ENCODE measurements at places on chromosomes 2 and 18. TPM values are rescaled to one million over a fixed set of nuclear protein-coding genes. Genes with fewer than 3 reads are reported as not detected.

GRCh38 chr2:88032070-88032702 is 15.8 kb upstream of the RNU2-63P start:
- no peak overlapping the region for H3K27ac ChIP-seq
- no peaks in the 10 kb centered on the region for H3K27me3 ChIP-seq
- no peak overlapping the region for H3K4me3 ChIP-seq
- no peaks in the 10 kb centered on the region for H3K4me1 ChIP-seq
- H3K36me3 ChIP-seq, result peaks cover 7% of the 10 kb centered on the region

SCN2A gene
- 2.2 TPM for total RNA-seq

GRCh38 chr2:49004036-49004626 is 150.2 kb downstream of the FSHR start:
- no peak overlapping the region for H3K4me3 ChIP-seq
- no peak overlapping the region for H3K27ac ChIP-seq
- H3K4me1 ChIP-seq, result no peaks in the 10 kb centered on the region
- no peaks in the 10 kb centered on the region for H3K27me3 ChIP-seq

CHST9 gene
- total RNA-seq, result not detected

GRCh38 chr2:216773072-216773471 is 77.7 kb upstream of the IGFBP5 start:
- no peak overlapping the region for H3K27ac ChIP-seq
- no peak overlapping the region for H3K4me3 ChIP-seq
- no peak for DNase-seq
- no peaks in the 10 kb centered on the region for H3K27me3 ChIP-seq

- no peak for DNase-seq
- H3K36me3 ChIP-seq, result no peaks in the 10 kb centered on the region
- H3K27me3 ChIP-seq, result no peaks in the 10 kb centered on the region
- no peak overlapping the region for H3K4me3 ChIP-seq
Observed at GRCh38 chr2:219398721-219399363, 11.1 kb upstream of the DNPEP start.

DNA sequence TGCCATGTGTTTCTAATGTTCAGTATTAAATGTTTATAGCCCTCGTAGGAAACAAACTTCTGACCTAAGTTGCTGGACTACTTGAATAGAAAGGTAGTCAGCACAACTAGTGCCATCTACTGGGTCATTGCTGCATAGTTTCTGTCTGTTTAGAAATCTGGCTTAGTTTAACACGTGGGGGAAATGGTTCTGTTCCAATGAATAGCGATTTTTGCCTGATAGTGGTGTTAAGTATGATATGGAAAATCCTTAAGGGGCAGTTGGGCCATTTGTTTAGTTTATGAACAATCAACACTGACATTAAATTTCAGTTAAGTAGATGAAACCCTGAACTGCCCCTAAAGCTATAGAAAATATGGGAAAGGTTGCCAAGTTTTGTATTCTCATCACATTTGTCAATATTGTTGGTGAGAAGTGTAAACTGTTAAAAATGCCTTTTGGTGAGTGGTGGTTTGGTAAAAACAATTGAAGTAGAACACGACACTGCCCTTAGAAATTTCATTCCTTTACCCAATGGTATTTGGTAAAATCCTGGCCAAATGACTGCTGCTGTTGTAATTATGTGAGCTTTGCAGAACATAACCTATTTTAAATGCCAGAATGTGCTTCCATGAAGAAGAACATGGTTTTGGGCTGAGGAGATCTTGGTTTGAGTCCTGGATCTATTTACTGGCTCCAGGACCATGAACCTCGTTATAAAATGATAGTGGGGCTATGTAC is 13.2 kb downstream of the NABP1 start:
- no peak for DNase-seq
- no peaks in the 10 kb centered on the region for H3K4me1 ChIP-seq

POTEC gene
- total RNA-seq, result 4.9 TPM

CASP8 gene
- total RNA-seq, result 21.3 TPM

SAG gene
- total RNA-seq, result not detected

DNA sequence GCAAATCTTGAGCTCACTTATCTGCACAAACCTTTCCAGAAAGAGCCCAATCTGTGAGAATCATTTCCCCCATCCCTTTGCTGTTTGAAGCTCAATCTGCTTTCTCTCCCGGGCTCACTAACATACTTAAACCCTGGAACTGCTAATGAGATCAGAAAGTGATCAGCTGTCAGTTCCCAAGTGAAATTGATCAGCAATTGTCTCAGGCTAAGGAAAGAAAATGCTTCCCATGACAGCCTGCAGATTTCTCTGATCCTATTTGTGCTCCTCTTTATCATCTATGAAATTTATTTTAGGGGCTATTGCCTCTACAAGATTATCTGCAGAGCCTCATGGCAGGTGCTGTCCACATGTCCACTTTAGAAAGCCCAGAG is 239.0 kb upstream of the CXCR4 start:
- H3K36me3 ChIP-seq, result no peaks in the 10 kb centered on the region

CYP1B1 gene
- 166 TPM for total RNA-seq

CD8B2 gene
- 0.29 TPM for total RNA-seq

DNA sequence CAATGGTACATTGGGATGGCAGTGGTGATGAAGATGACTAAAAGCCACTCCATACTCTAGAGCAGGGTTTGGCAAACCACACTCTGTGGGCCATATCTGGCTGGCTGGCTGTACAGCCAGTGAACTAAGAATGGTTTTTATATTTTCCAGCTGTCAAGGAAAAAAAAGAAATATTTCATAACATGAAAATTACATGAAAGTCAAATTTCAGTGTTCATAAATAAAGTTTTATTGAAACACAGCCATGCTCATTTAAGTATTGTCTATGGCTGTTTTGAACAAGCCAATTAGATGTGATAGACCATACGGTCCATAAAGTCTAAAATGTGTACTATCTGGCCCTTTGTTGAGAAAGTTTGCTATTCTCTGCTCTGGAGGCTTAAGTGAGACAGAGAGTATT is 1.5 kb downstream of the TTC21B start:
- peak overlapping the region; percentile 89 for H3K27ac ChIP-seq
- H3K4me3 ChIP-seq, result peak overlapping the region; percentile 79
- no peaks in the 10 kb centered on the region for H3K36me3 ChIP-seq
- no peaks in the 10 kb centered on the region for H3K27me3 ChIP-seq

LYPD1 gene
- total RNA-seq, result 0.48 TPM

DNA sequence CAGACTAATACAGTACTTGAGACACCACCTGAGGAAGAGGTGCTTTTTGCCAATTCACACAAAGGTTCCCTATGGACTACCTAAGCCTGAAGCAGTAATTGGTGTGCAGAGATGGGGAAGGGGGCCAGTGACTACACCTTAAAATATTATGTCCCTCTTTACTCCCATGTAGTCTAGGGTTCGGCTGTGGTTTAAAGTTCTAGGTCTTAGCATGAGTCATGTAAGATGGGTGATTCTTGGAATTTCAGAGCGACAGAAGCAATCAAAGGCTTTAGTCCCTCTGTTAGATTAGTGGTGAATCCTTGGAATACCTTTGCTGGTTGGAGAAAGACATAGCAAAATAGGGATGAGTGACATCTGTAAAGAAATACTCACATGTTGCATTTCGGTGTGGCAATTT is 14.3 kb upstream of the CCDC85A start:
- no peak overlapping the region for H3K4me3 ChIP-seq
- DNase-seq, result no peak
- H3K27me3 ChIP-seq, result no peaks in the 10 kb centered on the region
- H3K27ac ChIP-seq, result no peak overlapping the region
- no peaks in the 10 kb centered on the region for H3K36me3 ChIP-seq

TRAK2 gene
- 50.1 TPM for total RNA-seq

ZNF892 gene
- total RNA-seq, result 3.7 TPM

GRCh38 chr2:161426922-161427663 is 11.0 kb downstream of the TBR1 start:
- DNase-seq, result no peak
- H3K4me1 ChIP-seq, result peaks cover 2% of the 10 kb centered on the region

GRCh38 chr2:3463186-3463835 is 56.0 kb downstream of the ADI1 start:
- H3K4me3 ChIP-seq, result no peak overlapping the region
- no peak for DNase-seq
- no peaks in the 10 kb centered on the region for H3K4me1 ChIP-seq
- H3K36me3 ChIP-seq, result no peaks in the 10 kb centered on the region
- no peaks in the 10 kb centered on the region for H3K27me3 ChIP-seq

- H3K36me3 ChIP-seq, result no peaks in the 10 kb centered on the region
- H3K4me1 ChIP-seq, result no peaks in the 10 kb centered on the region
- no peaks in the 10 kb centered on the region for H3K27me3 ChIP-seq
- no peak overlapping the region for H3K4me3 ChIP-seq
Observed at GRCh38 chr2:207725873-207726578, 14.6 kb downstream of the CCNYL1 start.

DNA sequence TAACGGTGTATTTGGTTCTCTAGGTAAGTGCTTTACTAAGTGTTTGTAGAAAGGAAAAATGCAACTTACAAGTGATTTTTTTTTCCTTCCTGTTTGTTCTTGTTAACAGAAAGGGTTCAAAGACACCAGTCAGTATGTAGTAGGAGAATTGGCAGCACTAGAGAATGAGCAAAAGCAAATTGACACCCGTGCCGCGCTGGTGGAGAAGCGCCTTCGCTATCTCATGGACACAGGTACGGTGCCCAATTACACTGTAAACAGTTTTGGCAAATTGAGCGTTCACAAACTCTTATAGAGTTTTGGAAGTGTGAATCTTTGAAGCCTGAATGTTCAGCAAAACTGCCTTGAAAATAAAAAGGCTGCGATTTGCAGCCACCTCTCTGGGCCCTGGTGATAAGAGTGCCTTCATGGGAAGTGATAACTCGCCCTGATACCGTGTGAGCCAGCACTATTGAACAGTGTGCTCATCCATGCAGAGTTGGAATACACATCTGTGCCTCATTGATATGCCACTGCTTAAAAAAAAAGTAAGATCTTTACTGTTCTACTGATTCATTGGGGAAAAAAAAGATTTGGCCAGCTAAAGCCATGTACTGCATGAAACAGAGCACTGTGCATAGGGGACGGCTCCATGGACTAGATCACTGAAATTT is 54.0 kb upstream of the OTX1 start:
- no peaks in the 10 kb centered on the region for H3K4me1 ChIP-seq
- DNase-seq, result no peak
- no peaks in the 10 kb centered on the region for H3K36me3 ChIP-seq
- no peak overlapping the region for H3K27ac ChIP-seq

GRCh38 chr2:39778233-39778632 is 825 bp downstream of the THUMPD2 start:
- no peaks in the 10 kb centered on the region for H3K27me3 ChIP-seq
- no peak for DNase-seq
- H3K4me3 ChIP-seq, result peak overlapping the region; percentile 98
- peak overlapping the region; percentile 94 for H3K27ac ChIP-seq

RAMP1 gene
- 8.2 TPM for total RNA-seq

SLC23A3 gene
- total RNA-seq, result 2.0 TPM

GRCh38 chr2:224110811-224111210 is 71.7 kb upstream of the SERPINE2 start:
- no peaks in the 10 kb centered on the region for H3K27me3 ChIP-seq
- no peak overlapping the region for H3K27ac ChIP-seq
- no peaks in the 10 kb centered on the region for H3K36me3 ChIP-seq
- no peaks in the 10 kb centered on the region for H3K4me1 ChIP-seq
- H3K4me3 ChIP-seq, result no peak overlapping the region
- no peak for DNase-seq

- H3K36me3 ChIP-seq, result no peaks in the 10 kb centered on the region
- peak; percentile 51 for DNase-seq
- no peaks in the 10 kb centered on the region for H3K27me3 ChIP-seq
- H3K4me3 ChIP-seq, result no peak overlapping the region
Observed at GRCh38 chr2:85997017-85997970, 108.4 kb downstream of the POLR1A start.

DNA sequence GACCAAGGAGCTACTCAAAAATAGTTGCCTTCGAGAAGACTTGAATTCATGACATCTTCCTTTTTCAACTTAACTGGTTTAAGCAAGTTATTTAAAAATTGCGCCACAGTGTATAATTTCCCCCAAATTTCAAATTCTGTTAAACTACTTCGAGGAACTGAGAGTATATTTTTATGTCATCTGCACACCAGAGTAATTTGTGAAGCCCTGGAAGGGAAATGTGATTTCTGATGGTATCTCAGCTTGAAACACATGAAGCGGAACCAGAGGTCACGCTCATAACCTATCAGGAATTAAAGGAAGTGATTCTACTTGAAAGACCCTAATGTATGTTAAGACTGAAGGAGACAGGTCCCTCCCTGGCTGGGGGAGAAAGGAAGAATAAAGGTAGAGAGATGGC is 33.9 kb upstream of the DARS1 start:
- H3K4me1 ChIP-seq, result no peaks in the 10 kb centered on the region
- no peak overlapping the region for H3K4me3 ChIP-seq
- no peak overlapping the region for H3K27ac ChIP-seq
- H3K36me3 ChIP-seq, result no peaks in the 10 kb centered on the region
- no peaks in the 10 kb centered on the region for H3K27me3 ChIP-seq

- H3K27ac ChIP-seq, result no peak overlapping the region
- H3K4me3 ChIP-seq, result no peak overlapping the region
- no peaks in the 10 kb centered on the region for H3K4me1 ChIP-seq
- no peaks in the 10 kb centered on the region for H3K27me3 ChIP-seq
Observed at GRCh38 chr2:76448956-76449355, 738.2 kb upstream of the GCFC2 start.

ESCO1 gene
- total RNA-seq, result 18.4 TPM

ACADL gene
- total RNA-seq, result 27.5 TPM

DNA sequence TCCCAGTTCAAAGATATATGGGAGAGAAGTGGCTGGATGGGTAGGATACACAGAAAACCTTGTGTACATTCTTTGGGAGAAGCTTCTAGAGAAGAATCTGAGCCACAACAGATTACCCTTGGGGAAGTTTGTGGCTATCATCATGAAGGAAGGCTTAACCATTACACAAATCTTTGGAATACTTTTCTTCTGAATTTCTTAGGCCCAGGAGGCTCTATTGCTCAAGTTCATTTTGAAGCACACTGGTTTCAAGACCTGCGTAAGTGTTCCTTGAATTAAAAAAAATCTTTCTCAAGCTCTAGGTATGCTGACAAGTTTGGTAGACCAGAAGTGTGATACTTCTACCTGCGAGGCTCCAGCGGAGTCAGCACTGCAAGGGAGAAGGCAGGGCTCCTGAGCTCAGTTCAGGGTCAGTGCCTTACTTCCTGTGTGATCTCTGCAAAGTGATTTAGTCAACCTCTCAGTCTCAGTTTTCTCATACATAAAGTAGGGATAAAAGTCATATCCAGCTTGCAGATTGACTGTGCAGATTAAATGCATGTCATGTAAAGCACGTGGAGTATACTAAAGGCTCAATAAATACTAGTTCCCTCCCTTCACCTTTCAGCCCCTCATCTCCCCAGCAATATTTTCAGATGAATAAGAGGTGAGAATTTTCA is 438.6 kb downstream of the DLGAP1 start:
- DNase-seq, result no peak
- no peaks in the 10 kb centered on the region for H3K27me3 ChIP-seq
- H3K36me3 ChIP-seq, result no peaks in the 10 kb centered on the region
- H3K4me3 ChIP-seq, result no peak overlapping the region
- no peak overlapping the region for H3K27ac ChIP-seq
- H3K4me1 ChIP-seq, result no peaks in the 10 kb centered on the region

ASIC4 gene
- total RNA-seq, result not detected

DNA sequence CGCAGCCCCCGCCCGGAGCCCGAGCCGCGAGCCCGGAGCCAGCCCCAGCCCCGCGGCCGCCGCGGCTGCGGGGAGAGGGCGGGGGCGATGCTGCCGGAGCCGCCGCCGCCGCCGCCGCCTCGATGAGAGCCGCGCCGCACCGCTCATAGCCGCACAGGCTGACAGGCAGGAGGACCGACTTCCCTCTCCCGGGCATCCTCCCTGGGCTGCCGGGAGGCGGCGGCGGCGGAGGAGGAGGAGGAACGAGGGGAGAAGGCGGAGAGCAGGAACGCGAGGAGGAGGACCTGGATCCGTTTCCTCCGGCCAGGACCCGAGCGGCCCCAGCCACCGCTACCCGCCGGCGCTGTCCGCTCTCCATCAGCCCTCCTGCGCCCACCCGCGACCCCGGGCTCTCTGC is 370 bp downstream of the KLHL29 start:
- no peaks in the 10 kb centered on the region for H3K4me1 ChIP-seq
- H3K27me3 ChIP-seq, result peaks cover 13% of the 10 kb centered on the region
- no peak for DNase-seq
- peak overlapping the region; percentile 76 for H3K27ac ChIP-seq
- no peaks in the 10 kb centered on the region for H3K36me3 ChIP-seq

All from breast epithelium (tissue), 4 donors.